ENCODE measurements at places on chromosomes 7 and 10.

DNA sequence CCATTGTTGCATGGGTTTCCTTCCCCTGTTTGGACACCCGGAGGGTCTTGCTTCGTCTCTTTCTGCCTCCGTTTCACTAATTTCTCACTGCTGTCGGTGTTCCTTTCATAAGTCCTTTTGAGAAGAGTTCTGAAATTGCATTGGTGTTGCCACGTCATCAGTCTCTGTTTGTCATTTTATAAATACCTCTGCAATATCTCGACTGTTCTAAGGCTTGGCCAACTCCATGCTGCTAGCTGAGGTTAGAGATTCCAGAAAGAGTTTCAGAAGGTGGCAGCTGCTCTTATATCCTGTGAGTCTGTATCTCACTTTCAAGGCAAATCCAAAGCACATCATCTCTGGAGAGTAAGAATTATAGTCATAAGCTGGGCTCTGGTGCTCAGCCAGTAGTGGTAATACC lies 148.0 kb upstream of the INSYN2A start:
- DNase-seq: no peak

GRCh38 chr10:1434202-1434601 lies 303.1 kb downstream of the ADARB2 start:
- DNase-seq: no peak

DNA sequence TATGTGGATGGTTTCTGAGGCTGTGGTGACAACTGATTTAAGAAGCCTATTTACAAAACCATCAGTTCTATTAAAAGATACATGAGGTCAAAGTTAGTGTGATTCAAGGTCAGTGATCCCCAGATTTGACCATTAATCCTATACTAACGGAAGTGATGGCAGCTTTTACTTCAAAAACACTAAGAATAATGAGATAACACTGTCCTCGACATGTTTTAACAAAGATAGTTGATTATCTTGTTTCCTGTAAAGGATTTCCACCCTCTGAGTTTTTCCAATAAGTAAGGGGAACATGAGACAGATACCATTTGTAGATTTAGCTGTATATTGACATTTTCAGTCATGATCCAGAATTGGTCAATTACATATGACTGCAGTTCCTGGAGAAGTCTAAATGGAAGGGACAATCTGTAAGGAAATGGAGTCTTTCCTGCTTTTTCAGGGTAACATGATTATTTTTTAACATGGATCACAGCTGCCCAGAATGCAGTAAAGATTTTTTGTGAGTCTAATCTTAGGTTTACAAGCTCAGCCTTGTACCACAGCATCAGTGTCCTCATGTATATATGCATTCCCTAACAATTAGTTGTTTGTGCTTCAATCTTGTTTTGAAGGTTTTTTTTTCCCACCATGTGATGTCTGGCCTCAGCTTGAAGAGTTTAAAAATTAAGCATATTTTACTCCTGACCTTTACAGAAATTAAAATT lies 188.0 kb downstream of the PPP1R9A start:
- DNase-seq: no peak

DNA sequence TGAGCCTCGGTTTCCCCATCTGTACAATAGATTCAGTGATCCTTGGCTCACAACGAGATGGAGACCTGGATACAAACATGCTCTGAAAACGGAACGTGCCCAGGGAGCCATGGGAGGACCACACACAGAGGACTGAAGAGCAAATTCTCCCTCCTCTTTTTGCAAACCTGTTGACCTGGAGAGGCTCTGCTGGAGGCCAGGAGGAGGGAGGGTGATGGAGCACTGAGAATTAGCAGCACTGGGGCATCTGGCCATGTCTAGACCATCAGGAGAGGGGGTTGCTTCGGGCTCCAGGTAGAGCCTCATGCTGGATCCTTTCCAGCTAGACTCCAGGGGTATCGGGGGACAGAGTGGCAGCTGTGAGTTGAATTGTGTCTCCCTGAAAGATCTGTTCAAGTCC lies 97.4 kb upstream of the GPR26 start:
- no peak for DNase-seq

- DNase-seq: peak; percentile 6
These were observed 303.8 kb downstream of the KCNMA1 start for GRCh38 chr10:77333610-77334340.

GRCh38 chr7:90720984-90721760 lies 125.1 kb downstream of the CDK14 start:
- peak; percentile 16 for DNase-seq

DNA sequence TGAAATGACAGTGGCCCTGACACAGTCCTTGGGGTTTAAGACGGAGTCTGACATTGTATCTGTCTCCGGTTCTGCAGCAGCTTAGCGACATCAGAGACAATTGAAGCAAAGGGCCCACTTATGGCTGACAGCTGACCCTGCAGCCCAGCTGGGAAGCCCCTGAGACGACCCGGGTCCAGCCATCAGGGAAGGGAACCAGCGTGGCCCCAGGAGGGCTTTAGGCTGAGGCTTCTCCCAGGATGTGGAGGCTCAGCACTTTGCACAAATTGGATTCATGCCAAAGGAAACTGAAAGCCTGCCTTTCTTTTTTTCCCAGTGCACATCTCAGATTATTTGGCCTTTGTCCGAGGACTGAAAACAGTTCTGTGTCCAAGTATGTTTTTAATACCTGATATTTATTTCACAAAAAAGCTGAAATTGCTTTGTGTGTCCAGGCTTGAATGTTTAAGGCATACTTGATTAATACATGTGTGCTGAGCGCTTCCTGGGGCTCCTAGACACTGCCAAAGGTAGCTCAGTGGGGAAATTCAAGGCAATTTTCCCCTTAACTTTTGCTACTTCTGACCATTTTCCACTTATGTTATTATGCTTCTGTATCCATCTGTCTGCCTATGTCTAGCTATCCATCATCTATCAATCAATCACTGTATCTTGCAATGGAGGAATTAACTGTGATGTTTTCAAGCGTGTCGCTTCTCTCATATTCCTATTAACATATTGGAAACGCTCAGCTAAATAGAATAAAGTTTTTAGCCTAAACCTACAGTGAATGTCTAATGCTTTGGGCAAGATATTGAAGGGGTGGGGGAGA lies 34.8 kb downstream of the KLF6 start:
- no peak for DNase-seq

GRCh38 chr7:127252778-127253280 lies at the start of gene GRM8:
GRM8 (minus strand) TSS chr7:127252941.
- peak; percentile 49 for DNase-seq
